ENCODE measurements at places on chromosomes 1 and 21. TPM values are rescaled to one million over a fixed set of nuclear protein-coding genes. Genes with fewer than 3 reads are reported as not detected.

Gene ELAPOR1
- total RNA-seq: 7.2 TPM

Gene INTS3
- total RNA-seq: 68.8 TPM

Gene OR2L13
- total RNA-seq: not detected

Gene FAM167B
- total RNA-seq: 0.78 TPM

Gene KPRP
- total RNA-seq: 0.14 TPM

Gene RNU1-4
- total RNA-seq: under 0.01 TPM

Gene HSF2BP
- not detected for total RNA-seq

- no peak for DNase-seq
These were observed 1.4 kb upstream of the RGS2 start for GRCh38 chr1:192807211-192808162.

DNA sequence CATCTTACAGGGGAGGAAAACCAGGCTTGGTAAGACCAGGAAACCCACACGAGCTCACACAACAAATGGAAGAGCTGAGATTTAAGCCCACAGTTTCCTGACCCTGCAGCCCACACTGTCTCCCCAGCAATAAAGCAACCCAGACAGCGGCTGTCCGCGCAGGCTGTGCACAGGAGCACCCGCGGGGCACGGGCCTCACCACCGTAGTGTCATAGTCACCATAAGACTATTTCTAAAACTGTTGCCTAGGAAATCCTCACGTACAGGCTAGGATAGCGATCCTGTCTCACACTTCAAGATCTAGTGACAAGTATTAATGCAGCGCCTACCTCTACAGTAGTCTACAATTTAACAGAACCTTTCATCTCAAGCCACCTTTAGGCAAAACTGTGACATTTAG lies 54.0 kb upstream of the SYT6 start:
- no peak for DNase-seq

DNA sequence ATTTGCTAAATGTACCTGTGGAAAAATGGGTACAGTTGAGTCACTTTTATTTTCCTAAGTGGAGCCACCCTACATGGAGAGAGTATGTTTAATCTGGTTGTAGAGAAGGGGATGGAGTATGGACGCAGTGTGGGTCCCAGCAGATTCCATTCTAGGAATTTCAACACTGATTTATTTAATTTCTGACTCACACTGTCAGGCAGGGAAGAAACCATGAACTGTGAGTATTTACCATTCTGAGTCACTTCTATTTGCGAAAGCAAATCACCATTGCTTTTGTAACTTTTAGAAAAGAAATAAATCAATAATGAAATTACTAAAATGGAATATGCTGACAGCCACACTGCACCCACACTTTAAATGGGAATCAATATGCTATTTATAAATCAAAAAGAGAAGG lies 339.0 kb downstream of the DSCAM start:
- no peak for DNase-seq

DNA sequence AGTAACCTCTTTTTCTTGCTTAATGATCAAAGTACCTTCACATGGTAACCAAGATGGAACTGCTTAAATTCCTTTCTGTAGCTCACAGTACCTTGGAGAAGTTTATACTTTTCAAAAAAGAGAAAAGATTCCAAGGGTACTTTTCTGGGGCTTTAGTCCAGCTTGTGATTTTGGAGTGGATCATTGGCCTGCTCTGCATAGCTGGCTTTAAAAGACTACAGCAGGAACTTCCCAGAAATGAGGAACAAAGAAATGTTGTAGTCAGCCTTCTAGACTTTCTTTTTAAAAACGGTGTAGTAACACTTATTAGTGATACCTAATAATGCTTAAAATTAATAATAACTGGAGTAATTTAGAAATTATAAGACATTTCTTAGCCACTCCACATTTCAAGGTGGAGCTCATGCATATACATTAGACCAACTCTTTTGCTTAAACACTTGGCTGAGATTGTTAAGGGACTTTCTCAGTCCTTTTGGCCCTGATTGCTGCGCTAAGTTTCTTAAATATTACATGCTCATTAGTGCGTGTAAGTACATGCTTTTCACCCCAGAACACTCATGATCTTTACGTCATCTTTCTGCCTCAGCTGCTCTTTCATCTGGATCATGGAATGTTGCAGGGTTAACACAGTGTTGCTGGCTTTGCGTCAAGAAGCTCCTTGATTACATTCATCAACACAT lies 57.3 kb downstream of the SDCCAG8 start:
- DNase-seq: no peak

- no peak for DNase-seq
These were observed 242.5 kb upstream of the TMPRSS15 start for GRCh38 chr21:18646116-18646515.

DNA sequence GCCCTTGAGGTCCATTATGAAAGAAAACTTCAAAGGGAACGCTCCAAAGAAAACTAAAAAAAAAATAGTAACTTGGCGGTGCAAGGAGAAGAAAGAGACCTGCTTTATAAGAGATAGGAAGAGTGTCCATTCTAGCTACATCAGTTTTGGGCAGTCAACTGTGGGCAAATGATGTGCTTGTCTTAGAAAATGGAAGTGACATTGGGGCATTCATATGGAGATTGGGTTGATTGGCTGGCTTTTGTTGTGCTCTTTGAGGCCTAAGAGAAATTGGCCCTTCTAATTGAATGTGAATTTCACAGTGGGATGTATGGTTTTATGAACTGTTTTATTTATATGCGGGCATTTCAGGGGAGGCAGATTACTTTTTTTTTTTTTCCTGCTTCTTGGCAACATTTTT lies 13.2 kb downstream of the PPP1R12B start:
- DNase-seq: no peak

- no peak for DNase-seq
These were observed 35.6 kb downstream of the NGF start for GRCh38 chr1:115302390-115302961.

- DNase-seq: no peak
These were observed 28.1 kb downstream of the PLXNA2 start for GRCh38 chr1:208216062-208216461.

DNA sequence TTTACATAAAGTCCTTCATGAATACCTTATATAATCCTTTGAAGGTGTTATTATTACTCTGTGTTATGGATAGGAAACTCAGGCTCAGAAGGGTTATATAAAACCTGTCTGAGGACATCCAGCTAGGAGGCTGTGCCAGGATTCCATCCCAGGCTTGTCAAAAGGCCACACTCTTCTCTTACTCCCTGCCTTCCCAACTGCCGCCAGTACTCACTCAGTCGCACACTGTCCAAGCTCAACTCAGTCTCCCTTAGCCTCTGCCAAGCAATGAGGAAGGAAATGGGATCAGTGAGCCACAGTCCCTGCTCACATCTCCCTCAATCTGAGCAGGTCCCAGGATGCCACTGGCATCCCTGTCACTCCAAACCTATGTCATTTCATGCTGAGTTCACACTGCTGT lies 94.4 kb downstream of the NAV1 start:
- DNase-seq: no peak

DNA sequence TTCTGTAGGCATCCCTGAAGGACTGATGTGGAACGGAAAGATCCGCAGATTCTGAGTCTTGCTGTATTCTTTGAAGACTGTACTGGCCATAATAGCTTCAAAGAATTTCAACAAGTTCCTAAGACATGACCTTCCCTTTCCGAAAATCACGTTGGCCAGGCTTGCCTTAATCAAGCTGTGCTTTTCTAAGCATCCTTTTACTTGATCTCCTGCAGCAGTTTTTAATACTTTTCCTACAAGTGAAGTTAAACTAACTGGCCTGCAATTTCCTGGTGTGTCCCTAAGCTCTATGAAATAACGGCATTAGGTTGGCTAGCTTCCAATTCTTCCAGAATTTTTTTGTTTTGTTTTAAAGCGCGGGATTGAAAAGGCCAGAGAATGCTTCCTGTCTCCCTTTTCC lies 40.3 kb downstream of the SPAG17 start:
- DNase-seq: no peak

DNA sequence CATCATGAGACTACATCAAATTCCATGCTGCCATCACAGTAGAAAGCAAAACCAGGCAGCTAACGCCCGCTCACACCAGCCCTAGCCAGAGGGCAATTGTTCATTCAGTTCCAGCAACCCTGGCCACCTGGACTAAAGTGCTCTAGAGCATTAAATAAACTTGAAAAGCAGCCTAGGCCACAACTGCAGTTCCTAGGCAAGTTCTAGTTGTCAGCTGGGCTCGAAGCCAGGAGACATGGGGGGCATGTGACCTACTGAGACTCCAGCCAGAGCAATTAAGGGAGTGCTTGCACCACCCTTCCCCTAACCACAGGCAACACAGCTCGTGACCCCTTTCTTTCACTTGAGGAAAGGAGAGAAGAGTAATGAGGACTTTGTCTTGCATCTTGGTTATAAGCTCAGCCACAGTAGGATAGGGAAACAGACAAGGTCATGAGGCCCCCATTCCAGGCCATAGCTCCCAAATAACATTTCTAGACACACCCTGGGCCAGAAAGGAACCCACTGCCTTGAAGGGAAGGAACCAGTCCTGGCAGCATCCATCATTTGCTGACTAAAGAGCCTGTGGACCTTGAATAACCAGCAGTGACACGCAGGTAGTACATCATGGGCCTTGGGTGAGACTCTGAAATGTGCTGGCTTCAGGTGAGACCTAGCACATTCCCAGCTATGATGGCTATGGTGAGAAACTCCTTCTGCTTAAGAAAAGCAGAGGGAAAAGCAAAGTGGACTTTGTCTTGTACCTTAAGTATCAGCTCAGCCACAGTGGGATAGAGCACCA lies 77.0 kb downstream of the ZZZ3 start:
- no peak for DNase-seq

DNA sequence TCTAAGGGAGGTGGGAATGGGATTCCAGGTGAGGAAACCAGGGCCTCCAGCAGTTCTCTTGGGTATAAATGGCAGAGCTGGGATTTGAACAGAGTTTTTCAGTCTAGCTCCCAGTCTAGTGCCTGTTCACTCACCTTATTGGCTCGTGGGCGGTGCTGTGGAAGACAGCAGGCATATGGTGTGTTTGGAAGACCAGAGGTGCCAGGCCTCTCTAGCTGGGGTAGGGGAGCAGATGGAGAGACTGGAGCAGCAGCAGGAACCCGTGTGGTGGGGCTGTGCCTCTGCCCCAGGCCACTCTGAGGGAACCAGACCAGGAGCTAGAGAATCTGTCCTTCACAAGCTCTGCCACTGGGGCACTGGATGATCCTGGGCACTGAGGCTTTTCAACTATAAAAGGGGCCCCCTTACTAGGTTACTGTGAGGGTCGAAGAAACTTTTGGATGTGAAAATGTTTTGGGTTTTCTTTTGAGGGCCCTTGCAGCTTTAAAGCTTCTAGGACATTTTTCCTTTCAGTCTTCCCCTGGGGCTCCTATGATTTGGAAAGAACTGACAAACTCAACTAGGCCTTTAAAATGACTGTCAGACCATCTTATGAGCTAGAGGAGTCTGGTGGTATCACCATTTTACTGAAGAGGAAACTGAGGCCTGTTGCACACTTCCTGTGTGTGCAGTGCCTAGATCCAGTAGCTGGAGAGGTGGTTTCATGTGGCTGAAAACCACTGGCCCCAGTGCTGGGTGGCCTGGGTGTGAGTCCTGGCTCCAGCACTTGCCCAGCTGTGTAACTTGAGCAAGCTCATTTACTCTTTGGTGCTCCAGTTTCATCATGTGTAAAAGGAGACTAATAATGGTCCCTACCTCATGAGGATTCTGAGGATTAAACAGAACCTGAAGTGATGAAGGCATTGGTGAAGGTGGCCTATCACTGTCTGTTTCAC lies 6.1 kb downstream of the DMRTB1 start:
- DNase-seq: no peak

DNA sequence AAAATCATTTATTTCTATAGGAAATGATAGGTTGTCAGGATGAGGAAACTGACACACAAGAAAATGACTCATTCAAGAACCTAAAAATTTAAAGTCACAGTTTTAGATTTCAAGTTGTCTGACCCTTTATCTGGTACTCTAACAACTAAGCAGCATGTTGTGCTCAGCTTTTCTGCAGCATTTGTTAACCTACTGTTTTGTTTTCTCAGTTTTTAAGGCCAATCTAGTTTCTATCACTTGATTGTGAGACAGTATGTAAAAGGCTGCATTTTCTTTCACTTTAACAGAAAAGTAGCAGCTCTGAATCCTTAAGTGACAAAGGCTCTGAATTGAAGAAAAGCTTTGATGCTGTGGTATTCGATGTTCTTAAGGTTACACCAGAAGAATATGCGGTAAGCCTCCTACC lies 59.1 kb downstream of the RALGPS2 start:
- DNase-seq: no peak

GRCh38 chr1:1842360-1843146 lies 48.3 kb downstream of the GNB1 start:
- no peak for DNase-seq

GRCh38 chr1:153563991-153564390 lies 1.7 kb downstream of the S100A2 start:
- DNase-seq: no peak

DNA sequence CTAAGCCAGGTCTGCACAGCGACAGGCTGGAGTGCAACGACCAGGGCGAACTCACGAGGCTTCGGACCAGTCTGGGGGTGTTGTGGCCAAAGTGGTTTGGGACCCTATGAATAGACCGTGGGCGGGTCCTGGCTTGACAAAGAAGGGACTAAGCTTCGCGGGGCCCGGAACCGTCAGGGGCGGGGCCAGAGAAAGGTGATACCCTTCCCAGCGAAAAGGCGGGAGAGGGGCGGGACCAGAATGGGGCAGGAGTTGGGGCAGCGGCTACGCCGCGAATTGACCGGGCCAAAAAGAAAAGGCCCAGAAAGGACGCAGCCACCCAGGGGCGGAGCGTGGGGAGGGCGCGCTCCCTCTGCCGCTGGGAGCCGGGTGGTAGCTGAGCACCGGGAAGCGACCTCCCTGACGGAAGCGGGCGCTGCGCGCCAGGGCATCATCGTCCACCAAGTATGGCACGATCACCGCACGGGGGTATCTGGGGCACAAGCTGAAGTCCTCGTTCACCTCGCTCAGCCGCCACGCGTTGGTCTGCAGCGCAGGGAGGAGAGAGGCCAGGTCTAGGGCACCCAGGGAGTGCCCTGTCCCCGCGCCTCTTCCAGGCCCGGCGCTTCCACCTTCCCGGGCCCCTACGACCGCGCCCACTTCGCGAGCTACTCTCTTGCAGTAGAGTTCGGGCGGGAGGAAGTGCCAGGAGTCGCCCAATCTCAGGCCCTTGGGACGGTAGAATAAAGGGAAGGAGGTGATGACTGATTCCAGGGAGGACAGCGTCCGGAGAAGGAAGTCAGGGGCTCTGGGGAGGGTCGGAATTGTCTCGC lies 6.7 kb upstream of the FAM167B start:
- DNase-seq: peak; percentile 13

- no peak for DNase-seq
These were observed 651.6 kb upstream of the ADGRL4 start for GRCh38 chr1:79657951-79658658.

- DNase-seq: no peak
These were observed 315.0 kb upstream of the LRRC7 start for GRCh38 chr1:69252696-69253095.
